ENCODE measurements at places on chromosomes 11 and 22.

DNA sequence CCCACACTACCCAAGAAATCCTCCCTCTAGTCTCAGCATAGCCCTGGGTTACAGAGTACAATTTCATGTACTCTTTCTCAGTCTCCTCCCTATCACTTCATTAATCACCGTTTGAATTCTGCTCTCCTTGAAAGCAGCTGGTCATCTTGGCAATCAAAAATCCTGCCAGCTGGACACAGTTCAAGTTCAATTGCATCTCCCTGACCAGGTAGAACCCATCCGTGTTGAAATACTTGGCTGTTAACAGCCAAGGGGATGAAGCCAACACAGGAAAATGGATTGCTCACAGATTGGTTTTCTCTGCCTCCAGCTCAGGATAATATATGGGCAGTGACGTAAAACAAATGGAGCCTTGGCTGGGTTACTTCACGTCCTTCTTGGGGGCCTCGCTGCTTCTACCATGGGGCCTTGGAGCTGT, 55.1 kb upstream of the GRK3 start:
- no peak for DNase-seq

DNA sequence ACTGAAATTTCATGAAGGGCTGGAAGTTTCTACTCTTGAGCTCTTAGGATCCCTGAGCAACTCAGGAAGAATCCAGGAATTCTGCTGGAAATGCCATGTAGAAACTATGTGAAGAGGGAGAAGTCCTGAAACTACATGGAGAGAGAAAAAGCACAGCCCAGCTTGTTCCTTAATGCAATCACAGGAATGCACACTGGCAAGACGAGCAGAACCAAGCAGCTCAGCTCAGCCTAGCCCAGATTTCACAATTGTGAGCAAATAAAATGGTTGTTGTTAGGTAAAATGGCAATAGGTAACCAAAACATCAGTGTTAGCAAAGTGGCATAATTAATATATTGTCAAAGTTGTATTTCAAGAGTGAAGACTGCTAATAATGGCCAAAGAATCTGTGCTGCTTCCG, 28.1 kb downstream of the ZNF214 start:
- no peak for DNase-seq

GRCh38 chr22:28029956-28030355, 110.9 kb upstream of the PITPNB start:
- DNase-seq: no peak

GRCh38 chr11:35389897-35390465, 29.4 kb downstream of the SLC1A2 start:
- DNase-seq: no peak

DNA sequence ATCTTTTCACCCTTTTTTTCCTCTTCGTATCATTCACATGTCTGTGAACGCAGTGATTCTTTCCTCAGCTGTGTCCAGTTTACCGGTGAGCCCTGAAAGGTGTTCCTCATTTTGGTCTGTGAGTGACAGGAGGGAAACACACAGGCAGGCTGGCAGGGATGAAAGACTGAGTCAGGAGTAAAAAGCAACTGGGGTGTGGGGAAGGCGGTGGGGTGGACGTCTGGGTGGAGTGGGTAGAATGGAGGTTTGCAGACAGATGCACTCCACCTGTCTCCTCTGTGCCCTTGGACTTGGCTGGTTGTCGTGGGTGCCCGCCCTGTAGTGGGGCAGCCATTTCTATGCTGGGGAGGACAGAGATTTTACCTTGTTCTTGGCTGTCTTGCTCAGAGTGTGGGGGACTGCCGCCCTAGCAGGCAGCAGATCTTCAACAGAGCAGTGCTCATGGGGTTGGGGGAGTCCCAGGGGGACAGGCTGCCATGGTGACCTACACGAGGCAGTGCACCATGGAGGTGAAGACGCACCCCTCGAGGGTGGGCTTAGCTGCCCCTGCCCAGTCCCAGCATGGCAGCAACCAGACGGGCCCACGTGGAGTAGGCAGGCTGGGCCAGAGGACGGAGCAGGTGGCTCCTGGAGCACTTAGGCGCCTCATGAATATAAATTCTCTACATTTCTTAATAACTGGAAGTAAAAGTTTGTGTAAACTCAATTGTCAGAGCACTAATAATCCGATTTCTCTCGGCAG, 603.7 kb downstream of the TBC1D22A start:
- DNase-seq: no peak

GRCh38 chr11:65045728-65046127, 4.7 kb downstream of the SAC3D1 start:
- DNase-seq: no peak

- DNase-seq: no peak
These were observed 11.1 kb upstream of the OSM start for GRCh38 chr22:30277547-30278344.

DNA sequence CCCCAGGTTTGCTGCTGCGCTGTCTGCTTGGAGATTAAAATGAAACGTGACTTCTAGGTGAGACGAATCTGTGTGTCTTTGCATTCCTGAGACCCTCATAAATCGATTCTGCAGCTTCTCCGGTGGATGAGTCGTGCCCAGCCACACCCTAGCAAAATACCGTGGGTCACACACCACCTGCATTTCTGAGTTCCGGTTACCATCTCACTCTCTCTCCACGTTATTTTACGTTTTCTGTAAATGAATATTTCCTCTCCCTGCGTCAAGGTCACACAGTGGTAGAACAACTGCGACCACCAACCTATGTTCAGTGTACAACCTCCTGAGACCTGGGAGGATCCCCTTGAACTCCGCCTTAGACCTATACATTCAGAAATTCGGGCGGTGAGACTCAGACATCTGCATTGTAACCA, 1.1 kb downstream of the YWHAH start:
- no peak for DNase-seq

DNA sequence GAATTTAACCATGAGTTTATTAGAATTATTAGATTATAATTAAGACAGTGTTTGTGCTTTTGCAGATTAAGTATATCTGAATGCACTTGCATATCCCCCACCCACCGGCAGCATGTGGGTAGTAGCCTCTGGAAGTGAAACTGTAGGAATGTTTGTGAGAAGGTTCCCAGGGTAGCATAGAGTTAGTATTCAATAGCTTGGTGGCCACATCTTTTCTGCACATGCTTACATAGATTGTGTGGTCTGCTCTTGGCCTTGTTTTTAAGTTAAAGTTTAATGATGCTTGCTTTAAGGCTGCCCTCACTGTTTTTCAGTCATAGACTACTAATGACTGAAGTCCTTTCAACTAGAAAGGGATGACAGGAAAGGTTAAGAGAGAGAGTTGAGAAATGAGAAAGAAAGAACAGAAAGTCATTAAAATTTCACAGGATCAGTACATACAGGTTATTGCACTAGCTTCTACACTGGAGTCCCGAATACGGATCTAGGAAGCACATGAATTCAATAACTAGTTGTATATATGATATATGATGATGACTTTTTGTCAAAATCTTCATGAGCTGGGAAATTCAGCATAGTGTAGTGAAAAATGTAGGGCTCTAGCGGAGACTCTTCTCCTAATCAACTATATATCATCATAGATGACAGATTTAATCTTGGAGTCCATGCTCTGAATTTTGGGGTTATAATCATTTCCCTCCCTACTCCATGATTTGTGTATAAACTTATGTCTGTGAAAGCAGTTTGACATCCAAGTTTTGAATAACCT, 137.1 kb downstream of the ARHGAP42 start:
- no peak for DNase-seq

DNA sequence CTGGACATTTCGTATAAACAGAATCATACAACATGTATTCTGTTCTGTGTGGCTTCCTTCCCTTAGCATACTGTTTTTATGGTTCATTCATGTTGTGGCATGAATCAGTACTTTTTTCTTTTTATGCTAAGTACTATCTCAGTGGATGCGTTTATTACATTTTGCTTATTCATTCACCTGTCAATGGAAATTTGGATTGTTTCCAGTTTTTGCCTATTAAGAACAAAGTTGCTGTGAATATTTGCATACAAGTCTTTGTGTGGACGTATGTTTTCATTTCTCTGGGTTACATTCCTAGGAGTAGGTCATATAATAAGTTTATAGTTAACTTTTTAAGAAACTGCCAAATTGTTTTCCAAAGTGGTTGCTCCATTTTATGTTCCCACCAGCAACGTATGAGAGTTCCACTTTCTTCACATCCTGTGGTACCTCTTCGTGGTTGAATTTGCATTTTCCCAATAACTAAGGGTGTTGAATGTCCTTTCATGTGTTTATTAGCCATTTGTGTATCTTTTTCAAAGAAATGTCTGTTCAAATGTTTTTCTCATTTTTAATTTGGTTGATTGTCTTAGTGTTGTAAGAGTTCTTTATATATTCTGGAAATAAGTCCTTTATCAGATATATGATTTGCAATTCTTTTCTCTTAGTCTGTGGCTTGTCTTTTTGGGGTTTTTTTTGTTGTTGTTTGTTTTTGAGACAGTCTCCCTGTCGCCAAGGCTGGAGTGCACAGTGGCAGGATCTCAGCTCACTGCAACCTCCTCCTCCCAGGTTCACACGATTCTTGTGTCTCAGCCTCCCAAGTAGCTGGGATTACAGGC, 46.0 kb upstream of the MICAL2 start:
- DNase-seq: no peak

- DNase-seq: no peak
These were observed 5.4 kb upstream of the FTH1 start for GRCh38 chr11:61972672-61973475.

- DNase-seq: no peak
These were observed 9.8 kb downstream of the PAX6 start for GRCh38 chr11:31801298-31801702.

- DNase-seq: no peak
These were observed 20.6 kb downstream of the TMEM218 start for GRCh38 chr11:125090816-125091215.

GRCh38 chr11:19519912-19520641, 192.6 kb upstream of the NAV2 start:
- no peak for DNase-seq

DNA sequence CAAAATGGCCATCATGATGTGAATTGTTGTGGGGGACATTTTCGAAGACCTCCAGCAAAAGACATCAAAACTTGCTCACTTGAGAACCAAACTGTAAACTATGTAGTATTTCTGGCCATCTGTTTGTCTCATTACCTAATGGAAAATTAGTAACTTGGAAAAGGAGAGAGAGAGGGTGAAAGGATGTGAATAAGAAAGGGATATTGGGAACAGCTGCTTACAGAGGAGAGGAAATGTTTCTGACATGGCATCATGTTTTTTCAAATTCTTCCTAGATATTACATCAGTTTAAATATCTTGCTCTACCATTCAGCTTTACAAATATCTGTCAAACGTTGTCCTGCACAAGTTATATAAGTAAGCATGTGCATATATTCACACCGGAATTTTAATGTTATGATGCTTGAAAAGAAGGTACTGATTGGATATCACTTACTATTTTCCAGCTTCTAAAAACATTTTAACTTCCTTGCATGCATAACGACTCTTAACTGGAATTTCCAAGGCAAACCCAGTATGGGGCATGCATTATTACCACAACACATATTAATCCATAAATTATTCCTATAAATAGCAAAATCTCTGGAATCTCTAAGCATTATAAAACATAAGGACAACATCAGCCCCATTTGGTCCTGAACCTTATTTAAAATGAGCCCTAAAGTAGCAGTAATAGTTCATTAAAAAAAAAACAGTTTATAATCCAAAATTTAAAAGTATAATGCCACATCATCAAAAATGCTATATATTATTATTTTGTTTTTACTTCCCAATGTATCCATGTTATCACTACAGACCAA, 20.0 kb downstream of the GUCY1A2 start:
- no peak for DNase-seq

GRCh38 chr22:22800716-22801115, 86.9 kb upstream of the IGLL5 start:
- DNase-seq: no peak

DNA sequence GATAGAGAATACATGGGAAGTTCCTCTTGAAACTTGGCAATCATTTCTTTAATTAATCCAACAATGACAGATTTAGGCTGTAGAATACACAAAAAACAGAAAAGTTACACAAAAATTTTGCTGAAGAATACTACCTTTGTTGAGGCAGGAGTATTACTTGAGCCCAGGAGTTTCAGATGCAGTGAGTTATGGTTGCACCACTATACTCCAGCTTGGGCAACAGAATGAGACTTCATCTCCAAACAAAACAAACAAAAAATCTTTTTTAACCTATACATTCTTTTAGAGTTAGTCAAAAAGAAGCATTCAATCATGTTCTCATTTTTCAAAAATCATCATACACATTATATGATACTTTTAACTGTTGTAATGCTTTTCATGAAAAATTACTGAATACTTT, 22.1 kb downstream of the UEVLD start:
- no peak for DNase-seq

GRCh38 chr11:34869425-34869824, 46.8 kb downstream of the APIP start:
- DNase-seq: no peak

GRCh38 chr22:45783021-45783420, 111.4 kb downstream of the ATXN10 start:
- no peak for DNase-seq

- peak; percentile 58 for DNase-seq
These were observed 28.8 kb upstream of the MOB2 start for GRCh38 chr11:1515082-1516060.

- no peak for DNase-seq
These were observed 4.7 kb upstream of the SLC22A12 start for GRCh38 chr11:64586366-64586765.

DNA sequence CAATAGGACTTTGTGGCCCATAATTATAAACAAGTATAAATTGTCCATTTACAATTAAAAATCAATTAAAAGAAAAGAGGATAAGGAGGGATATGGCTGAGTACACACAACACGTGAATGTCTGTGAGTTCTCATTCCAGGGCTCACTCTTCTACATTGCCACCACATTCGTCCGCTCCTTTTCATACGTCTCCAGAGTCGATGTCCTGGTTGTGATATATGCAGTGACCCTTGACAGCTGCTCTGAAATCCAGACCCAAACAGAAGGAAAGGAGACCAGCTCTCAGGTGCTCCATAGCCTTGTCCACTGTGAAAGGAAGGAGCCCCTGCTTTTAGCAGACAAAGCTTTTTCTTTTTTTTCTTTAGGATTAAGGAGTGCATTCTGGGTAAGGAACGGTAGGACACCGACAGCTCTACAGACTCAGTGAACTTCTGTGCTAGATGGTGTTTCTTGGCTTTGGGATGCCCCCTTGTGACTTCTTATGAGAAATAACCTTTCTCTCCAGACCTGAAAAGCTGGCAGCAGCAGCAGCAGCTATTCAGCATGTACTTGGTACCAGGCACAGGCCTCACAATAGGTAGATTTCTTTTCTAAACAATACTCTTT, 19.7 kb upstream of the DNAJB13 start:
- DNase-seq: no peak

DNA sequence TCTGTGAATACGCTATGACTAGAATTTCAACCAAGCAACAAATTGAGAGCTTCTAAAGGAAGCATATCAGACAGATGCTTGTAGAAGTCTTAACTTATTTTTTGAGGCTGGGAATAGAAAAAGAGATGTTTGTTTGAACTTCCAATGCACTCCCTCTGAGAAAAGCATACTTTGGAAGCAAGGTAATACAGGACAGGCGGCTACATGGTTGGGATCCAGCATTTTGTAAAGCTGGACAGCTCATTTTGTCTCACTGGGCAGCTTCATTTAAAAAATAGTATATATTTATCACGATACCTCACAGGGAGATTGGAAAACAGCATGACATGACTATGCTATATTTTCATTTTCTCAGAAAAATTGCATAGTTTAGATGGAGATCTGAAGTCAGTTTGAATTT, 821.3 kb upstream of the API5 start:
- DNase-seq: no peak

- DNase-seq: no peak
These were observed 2226.5 kb upstream of the RAG2 start for GRCh38 chr11:38824573-38824972.

- DNase-seq: no peak
These were observed 3.4 kb downstream of the ROBO3 start for GRCh38 chr11:124868331-124869274.

GRCh38 chr11:119341222-119342022, 739 bp upstream of the C1QTNF5 start:
- DNase-seq: no peak
